ENCODE measurements at places on chromosomes 3 and 15.
A peak's percentile ranks its signal among the peaks of the same experiment; 100 is the strongest.

GRCh38 chr15:68729789-68730411 is 90.8 kb downstream of the ANP32A start:
- DNase-seq, result peak; percentile 50

DNA sequence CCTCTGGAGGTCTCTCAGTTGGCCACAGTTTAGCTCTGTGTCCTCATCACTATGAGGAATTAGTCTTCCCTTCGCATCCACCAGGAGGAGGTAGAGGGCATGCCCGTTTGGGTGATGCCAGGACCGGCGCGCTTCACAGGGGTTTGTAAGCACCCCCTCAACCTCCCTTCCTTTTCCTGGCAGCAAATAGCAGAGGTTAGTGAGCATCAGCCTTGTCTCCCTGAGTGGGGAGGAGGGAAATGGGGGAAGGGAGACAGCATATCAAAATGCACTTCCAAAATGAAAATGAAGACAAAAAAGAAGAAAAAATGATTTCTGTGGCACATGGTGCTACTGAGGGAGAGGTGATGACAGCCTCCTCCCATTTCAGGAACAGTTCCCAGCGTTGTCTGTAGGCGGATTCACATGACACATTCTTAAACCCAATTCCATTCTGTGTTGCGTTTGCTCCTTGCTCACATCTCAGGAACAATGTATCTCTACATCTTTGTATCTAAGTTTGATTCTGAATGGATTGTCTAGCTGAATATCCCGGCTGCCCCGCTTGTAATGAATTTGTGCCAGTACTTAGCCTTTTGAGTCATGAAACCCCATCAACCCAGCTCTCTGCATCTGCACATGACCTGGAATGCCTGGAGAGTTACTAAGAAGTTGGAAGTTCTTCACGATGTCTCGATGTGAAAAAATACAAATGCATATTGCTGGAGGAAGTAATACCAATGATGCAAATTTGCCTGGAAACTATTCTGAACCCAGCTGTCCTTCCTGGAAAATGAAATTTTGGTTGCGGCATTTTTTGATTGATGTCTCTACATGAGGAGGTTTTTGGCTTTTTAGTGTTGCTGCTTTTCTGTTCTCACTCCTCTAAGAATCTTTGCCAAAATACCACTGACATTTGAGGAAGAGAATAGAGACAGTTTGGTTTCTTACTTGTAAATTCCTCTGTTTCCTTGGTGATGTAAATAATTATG is 45.2 kb downstream of the TYRO3 start:
- DNase-seq, result peak; percentile 39

- DNase-seq, result no peak
Observed at GRCh38 chr3:97043411-97043810, 229.0 kb downstream of the EPHA6 start.

DNA sequence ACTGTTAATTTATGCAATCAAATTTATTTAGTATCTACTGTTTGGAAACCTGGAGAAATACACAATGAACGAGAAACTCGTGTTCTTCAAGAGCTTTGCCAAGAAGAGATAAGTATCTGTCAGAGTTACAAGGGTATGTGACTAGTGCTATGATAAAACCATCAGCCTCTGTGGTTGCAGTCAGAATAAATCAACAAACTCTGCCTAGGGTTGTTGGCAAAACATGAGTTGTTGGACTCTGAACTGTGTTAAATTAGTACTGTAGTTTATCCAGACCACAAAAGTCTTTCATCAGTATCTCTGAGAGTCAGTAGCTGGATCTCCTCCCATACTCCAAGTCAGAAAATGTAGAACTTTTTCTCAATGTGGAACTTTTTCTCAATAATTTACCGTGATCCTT is 918.4 kb downstream of the NAALADL2 start:
- DNase-seq, result no peak

DNA sequence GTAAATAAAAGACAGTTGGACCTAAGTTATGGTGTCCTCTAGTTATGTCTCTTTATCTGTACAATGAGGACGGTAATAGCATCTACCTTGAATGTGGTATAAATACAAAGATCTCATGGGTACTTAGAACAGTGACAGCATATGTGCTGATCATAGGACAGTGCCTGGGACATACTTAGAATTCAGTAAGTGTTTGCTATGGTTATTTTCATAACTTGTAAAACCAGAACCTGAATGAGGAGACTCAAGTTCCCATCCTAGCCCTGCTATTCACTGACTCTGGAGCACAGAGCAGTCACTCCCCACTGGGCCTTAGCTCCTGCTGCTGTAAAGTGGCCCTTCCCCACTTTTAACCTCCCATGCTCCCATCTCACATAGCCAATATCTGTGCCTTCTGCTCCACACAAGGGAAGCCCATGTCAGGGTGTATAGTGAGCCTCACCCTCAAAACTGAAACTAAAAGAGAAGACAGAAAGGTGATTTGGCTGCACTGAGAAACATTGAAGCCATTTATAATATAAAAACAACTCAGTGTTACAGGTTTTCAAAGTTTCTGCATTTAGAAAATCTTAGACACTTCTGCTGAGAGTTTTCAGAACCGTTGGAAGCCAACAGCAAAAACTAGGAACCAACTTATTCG is 225.4 kb upstream of the UBE2E2 start:
- no peak for DNase-seq

- DNase-seq, result no peak
Observed at GRCh38 chr3:33940736-33941135, 142.3 kb downstream of the PDCD6IP start.

- peak; percentile 64 for DNase-seq
Observed at GRCh38 chr3:125129512-125129997, 73.8 kb upstream of the HEG1 start.

DNA sequence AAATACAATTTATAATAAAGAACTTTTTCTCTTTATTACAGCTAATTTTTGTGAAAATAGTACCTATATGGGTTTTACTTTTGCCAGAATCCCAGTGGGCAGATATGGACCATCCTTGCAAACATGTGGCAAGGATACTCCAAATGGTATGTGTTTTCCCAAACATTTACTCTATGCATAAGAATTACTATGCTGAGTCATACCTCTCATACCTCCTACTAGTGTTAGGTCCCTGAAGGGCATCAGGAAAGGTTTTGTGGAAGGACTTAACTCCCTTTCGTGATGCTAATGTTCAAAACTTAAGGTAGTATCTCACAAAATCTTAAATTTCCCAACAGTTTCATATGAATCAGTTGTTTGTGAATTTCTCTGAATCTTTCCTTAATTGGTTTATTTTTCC is 21.3 kb downstream of the ADGRG7 start:
- DNase-seq, result no peak

DNA sequence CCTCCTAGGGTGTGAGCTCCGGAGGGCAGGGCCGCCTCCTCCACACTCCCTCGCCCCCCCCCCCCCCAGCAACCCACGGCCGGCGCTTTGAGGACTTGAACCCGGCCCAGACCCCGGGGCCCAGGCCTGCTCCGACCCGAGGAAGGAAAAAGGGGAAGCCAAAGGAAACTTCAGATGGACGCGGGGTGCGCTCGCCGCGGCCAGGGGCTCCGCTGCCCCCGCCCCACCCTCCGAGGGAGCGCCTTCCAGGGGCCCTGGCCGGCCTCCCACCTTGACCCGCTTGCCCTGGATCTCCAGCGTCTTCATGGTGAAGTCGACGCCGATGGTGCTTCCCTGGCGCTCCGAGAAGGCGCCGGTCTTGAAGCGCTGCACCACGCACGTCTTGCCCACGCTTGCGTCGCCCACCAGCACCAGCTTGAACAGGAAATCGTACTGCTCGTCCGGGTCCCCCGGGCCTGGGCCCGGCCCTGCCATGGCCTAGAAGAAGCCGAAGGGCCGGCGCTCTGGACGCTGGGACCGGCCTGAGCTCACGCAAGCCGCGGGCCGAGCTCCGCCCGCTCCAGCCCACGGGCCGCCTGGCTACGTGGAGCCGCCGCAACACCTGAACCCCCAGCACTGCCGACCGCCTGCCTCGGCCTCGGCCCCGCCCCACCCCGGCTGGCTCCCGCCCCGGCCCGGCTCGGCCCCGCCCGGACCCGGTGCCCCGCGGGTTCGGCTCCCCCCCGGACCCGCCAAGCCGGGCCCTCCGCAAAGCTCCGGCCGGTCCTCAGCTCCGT is 400 bp downstream of the RAB43 start:
- no peak for DNase-seq

GRCh38 chr15:81011593-81011992 is 10.9 kb downstream of the TLNRD1 start:
- no peak for DNase-seq

DNA sequence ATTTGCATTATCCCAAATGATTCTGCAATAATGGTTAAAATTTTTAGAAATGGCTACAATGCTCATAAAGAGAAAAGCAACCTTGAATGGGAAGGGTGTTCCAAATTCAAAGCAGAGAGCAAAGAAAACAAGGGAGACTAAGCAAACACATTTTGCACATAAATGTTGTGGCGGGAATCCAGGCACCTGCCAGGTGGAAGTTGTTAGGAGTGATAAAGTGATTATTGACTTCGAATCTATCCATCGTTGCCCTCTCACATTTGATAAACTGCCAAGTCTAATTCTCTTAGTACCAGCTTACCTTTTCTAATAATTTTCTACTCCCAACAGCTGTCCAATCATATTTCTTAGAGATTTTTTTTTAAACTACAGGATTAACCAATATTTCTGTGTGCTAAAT is 244.5 kb downstream of the CACNA2D3 start:
- no peak for DNase-seq

DNA sequence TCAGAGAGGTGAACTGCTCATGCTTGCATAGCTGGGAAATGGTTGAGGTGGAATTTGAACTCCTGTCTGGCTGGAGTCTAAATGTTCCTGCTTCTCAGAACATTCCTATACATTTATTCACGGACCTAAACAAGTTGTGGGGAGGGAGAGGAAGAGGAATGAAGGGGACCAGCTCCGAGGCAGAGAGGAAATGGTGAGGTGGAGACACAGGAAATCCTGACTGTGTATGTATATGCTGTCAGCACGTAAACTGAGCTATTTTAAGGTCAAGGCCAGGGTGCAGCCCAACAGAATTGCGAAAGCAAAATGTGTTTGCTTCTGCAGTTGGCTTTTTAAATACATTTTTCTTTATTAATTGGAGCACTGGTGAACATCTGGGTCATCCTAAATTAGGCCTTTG is 74.1 kb upstream of the POMGNT2 start:
- no peak for DNase-seq

DNA sequence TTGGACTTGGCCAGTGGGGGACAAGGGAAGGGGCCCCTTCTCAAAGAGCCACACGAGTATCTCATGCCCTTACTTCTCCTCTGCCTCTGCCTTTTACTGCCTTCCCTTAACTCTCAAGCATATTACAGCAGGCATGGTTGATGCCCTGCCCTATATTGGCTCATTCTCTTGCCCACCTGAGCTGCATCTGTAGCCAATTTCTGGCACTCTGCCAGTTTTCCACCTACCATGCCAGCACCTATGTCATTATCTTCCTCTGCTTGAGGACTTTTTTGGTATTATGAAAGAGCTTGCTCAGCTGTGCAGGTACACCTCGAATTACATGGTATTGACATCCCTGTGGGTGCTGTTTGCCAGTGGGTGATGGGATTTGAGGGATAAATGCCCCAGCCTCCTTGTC is 181.8 kb downstream of the OXSM start:
- no peak for DNase-seq
